Bronchial epithelial cell (primary cell): ENCODE measurements at places on chromosomes 1 and 21.

GRCh38 chr1:197912739-197913494 is 4.3 kb upstream of the LHX9 start:
- no peak for DNase-seq

DNA sequence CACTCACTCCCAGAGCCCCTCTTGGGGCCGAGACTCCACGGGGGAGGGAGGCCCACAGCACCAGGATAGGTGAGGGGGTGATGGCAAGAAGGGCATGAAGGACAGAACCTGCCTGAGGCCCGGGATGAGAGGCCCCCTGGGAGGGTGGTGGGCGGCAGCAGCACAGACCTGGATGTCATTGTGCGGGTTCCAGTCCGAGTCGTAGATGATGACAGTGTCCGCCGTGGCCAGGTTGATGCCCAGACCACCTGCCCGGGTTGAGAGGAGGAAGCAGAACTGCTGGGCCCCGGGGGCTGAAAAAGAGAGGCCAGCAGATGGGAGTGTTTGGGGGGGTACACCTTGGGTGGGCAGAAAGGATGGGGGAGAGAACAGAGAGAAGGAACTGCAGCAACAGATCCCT is 50.1 kb downstream of the CHD5 start:
- no peak for DNase-seq

DNA sequence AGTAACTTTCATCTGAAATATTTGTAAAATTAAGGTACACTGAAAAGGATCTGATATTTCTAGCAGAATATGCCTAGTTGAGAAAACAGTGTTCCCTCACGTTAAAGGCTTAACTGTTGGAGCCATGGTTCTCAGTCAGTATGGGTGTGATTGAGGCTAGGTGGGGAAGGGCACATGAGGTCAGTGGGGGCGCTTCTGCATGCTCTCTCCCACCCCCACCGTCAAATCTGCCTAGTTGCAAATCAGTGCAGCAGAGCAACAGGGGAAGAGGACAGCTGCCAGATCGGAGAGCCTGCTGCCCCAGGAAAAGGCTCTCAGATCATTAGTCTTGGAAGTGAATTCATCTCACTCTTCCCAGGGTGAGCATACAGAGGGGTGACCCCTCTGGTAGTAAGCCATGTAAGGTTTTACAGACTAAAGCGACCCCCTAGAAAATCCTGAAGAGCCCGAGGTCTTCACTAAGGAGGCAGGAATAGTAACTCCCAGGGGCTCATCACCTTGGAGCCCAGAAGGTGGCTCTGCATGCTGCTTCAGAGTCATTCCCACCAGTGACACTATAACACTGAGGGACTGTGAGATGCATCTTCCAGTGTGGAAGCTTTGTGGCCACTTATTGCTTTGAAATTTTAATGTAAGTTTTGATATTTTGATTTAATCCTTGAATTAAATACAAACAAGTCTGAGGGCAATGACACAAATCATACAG is 83.1 kb upstream of the BARHL2 start:
- no peak for DNase-seq

- no peak for DNase-seq
These were observed 8.2 kb downstream of the SSBP3 start for GRCh38 chr1:54397980-54398379.

DNA sequence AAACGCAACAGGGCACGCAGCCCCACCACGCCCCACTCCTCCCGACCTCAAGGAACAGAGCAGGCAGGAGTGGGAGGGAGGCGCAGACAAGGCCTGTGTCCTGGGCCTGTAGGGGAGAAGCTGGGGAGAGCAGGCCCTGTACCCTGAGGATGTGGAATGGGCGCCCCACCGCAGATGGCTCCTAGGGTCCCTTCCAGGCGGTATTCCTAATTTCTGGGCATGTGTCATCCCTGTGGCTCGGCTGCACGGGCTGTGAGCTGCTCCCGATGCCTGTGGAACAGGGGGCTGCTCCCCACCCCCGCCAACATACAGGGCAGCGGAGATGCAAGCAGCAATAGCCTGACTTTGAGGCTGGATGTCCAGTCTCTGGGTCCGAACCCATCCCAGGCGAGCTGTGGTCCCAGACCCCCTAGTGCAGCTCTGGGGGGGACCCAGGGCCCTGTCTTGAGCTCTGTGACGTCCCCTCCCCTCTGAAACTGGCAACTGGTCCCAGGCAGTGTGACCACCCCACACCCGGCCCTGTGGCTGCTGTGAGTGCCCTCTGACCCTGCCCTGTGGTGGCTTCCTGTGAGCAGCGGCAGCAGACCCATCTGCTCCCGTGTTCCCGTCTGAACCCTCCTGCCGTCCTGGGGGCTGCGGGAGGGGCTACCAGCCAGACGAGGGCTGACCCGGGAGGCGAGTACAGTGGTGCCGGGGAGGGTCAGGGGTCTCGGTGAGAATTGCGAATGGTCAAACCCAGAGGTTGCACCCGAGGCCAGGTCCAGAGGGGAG is 13.9 kb upstream of the COL6A2 start:
- no peak for DNase-seq

GRCh38 chr1:220891224-220892085 is 12.2 kb downstream of the HLX start:
- DNase-seq, result no peak

DNA sequence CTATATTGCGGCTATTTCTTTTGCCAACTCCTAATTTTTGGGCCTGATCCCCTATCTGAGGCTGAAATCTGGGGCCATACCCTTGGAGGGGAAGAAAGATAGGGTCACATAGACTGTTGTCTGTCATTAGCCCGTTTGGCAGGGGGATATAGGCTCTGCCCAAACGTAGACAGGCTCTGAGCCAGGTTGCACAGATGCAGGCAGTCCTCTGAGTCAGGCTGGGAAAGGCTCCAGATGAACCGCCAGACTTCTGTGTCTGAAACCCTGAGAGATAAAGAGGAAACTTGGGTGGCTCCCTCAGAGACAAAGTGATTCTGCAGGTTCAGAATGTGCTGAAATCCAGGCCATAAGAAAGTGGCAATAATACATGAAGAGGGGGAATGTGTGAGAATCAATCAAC is 4.0 kb upstream of the CAP1 start:
- peak; percentile 70 for DNase-seq

- no peak for DNase-seq
These were observed 404.7 kb upstream of the VAMP3 start for GRCh38 chr1:7366286-7366954.

- DNase-seq, result no peak
These were observed 35.0 kb downstream of the UCK2 start for GRCh38 chr1:165862448-165862847.

DNA sequence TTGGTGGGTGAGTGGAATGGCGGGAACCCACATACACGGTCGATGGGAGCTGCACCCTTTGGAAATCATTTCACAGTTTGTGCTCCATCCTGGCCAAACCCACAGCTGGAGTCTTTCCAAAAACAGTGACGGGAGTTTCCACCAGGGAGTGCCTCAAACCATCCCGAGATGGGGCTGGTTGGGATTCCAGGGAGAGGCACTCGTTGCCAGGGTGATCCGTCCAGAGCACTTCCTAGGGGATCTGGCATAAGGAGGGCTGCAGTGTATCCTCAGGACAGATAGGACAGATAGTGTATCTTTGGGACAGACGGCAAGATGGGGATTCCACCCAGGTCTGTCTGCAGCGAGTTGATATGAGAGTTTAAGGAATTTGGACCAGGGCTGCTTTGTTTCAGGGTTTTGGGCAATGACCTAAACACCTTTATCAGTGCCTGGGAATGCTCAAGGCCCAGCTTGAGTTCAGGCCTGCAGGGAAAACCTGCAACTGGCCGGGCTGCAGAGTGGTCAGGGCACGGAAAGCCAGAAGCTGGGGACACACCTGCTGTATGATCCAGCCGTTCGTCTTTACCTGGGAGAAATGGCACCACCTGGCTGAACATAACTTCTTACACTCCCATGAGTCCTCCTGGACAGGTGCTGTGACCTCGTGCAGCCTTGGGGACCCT is 3.4 kb upstream of the POFUT2 start:
- no peak for DNase-seq

DNA sequence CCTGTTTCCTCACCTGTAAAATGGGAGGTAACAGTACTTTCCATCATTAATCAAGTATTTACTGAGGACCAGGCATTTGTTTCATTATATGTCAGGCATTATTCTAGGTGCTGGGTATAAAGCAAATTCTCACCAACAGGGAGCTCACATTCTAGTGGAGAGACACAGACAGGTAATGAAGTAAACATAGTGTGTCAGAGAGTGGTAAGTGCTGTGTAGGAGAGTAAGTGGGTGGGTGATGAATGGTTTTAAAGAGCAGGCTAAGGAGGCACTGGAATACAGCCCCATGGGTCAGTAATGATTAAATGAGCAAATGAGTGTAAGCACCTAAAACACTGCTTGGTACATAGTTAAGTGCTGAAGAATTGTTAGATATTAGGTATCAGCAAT is 60.4 kb downstream of the DNTTIP2 start:
- peak; percentile 52 for DNase-seq

DNA sequence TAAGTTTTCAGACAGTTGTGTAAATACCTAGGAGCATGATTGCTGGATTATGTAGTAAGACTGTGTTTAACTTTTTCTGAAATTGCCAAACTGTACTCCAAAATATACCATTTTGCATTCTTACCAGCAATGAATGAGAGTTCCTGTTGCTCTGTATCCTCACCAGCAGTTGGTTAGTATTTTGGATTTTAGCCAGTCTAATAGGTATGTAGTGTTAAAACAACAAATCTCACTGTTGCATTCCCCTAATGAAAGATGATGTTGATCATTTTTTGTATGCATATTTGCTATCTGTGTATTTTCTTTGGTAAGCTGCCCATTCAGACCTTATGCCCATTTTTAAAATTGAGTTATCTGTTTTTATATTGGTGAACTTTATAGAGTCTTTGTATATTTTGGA is 89.9 kb downstream of the RASAL2 start:
- no peak for DNase-seq

DNA sequence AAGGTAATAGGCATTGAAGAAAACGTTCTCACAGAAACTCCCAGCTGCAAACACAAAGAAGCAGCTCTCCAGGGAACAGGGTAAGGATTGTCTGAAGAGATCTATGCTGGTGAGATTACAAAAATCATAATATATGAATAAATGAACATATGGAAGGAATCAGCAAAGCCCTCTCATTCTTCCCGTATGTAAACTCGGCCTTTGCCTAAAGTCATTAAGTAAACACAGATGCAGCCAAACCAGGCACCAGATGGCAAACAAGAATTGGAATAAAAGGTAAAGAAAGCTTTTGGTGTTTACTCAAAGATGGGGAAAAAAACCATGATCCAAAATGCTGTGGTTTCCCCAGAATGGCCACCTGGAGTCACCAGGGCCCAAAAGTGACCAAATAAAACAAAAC is 76.6 kb upstream of the HOOK1 start:
- DNase-seq, result no peak

GRCh38 chr1:108742253-108742652 is 4.2 kb upstream of the STXBP3 start:
- no peak for DNase-seq

DNA sequence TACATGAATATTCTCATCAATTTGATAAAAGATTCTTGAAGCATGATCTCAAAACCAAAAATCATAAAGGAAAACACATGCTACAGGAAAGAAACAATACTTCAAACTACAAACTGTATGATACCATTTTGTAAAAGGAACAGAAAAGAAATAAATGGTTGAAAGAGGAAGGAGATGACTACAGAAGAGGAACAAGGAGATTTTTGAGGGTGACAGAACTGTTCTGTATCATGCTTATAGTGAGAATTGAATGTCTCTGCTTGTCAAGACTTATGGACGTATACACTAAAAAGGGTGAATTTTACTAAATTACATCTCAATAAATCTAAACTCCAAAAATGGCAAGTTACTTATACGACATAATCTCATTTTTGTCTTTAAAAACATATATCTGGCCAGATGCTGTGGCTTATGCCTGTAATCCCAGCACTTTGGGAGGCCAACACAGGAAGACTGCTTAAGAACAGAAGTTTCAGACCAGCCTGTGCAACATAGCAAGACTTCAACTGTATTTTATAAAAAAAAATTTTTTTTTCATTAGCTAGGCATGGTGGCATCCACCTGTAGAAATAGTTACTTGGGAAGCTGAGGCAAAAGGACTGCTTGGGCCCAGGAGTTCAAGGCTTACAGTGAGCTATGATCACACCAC is 125.4 kb downstream of the EIF4G3 start:
- DNase-seq, result no peak

- no peak for DNase-seq
These were observed 1.4 kb upstream of the ARHGEF2 start for GRCh38 chr1:155979597-155980343.

DNA sequence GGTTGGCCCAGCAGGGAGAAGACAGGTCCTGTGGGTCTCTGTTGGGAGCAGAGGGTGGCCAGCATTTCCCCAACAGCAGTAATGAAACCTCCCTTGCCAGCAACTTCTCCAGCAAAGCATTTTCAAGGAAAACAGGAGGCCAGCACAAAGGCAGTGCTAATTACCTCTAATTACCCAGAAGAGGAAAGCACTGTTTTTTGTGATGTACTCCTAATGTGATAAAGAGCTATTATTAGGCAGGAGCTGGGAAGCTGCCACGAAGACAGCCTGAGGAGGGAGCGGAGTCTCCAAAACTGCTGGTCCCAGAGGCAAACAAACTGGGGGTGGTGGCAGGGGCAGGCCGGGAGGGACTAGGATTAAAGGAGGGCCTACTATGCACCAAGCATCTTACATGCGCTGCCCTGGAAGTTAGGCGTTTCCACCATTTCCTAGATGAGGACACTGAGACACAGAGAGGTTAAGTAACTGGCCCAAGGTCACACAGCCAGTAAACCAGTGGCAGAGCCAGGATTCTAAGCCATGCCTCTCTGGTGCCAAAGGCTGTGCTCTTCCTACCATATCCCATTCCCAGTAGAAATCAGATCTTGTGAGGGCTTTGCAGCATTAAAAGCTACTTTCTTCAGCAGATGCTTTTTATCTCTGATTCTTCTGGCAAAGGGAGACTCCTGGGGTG is 24.5 kb downstream of the HTR6 start:
- no peak for DNase-seq
